ENCODE measurements at places on chromosomes 5 and 9.

- no peak for DNase-seq
Measured at GRCh38 chr5:98865690-98866089, 63.1 kb downstream of the CHD1 start.

- no peak for DNase-seq
Measured at GRCh38 chr5:177396807-177397206, 3.7 kb downstream of the PFN3 start.

- no peak for DNase-seq
Measured at GRCh38 chr5:143001764-143002351, 231.7 kb downstream of the ARHGAP26 start.

- DNase-seq, result no peak
Measured at GRCh38 chr9:22454016-22454415, 7.4 kb downstream of the DMRTA1 start.

GRCh38 chr9:132646726-132647125, 23.1 kb downstream of the DDX31 start:
- no peak for DNase-seq

- no peak for DNase-seq
Measured at GRCh38 chr5:127840198-127840524, 137.0 kb downstream of the CCDC192 start.

- no peak for DNase-seq
Measured at GRCh38 chr9:15403155-15403554, 19.5 kb upstream of the SNAPC3 start.

DNA sequence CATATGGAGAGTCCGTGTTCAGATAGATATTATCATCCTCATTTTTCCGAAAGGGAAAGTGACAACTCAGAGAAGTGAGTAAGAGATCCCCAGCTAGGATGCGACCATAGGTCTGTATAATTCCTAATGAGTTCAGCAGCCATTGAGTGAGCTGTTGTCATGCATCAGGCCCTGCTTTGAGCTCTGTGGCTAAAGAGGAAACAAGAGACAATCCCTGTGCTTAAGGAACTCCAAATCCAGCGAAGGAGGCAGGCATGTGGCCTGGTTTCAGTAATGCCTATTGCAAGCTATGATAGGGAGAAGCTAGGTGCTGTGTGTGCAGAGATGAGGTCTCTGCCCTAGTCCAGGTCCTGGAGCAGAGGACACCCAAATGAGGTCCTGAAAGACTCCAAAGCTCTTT, 192.8 kb downstream of the ACTL7B start:
- DNase-seq, result no peak

DNA sequence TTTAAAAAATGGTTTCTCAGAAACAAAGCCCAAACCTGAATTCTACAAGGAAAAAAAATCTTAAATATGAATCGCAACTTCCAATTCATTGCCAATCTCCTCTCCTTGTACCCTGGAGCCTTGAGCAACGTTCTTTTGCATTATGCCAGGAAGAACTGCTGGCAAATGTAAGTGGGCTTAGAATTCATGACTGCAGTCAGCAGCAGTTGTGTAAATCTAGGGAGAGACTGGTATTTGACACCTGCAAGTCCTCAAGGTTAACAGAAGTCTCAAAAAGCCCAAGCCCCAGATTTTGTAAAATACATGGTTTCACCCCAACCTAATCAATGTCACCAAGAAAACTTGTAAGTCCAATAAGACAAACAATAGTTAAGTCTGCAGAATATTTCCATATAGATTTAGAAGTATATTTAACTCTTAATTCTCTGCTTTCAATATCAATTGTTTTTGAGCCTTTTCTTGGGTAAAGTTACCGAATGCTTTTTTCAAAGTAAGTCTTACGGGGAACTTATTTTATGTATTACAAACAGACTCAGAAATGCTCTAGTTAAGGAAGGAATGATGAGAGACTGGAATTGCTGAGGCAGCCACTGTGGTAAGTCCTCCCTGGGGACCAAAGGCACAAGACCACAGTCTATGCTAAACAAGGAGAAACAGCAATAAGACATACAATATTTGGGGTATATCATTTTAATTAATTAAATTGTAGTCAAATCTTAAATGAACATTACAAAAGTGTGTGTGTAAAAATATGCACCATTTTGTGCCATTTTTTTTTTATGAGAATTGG, 31.3 kb downstream of the ELL2 start:
- no peak for DNase-seq

- no peak for DNase-seq
Measured at GRCh38 chr9:128523199-128523925, 18.8 kb downstream of the GLE1 start.

DNA sequence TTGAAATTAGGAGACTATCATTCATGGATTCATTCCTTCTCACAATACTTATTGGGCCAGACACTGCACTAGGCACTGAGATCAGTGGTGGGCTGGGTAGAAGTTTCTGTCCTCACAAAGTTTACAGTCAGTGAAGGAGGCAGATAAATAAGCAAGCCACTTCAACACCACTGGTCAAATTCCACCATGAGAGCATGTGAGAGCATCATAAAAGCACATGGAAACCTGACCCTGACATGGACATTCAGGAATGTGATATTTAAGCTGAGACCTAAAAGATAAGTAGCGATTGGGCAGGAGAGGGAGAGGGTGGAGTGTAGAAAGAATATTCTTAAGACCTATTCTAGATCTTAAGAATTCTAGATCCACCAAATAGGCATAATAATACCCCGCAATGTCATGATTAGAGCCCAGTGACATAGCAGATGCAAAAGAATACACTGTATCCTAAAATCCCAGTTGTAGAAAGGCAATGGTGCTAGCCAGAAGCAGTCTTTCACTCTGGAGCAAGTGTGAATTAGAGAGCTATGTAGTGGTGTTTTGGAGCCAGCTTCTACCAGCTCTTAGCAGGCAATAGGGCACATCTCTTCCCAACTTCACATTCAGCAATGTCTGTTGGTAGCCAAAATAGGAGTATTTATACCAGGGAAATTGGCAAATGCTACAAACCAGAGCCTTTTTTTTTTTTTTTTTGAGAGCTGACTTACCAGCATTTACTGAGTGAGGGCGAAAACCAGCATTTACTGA, 46.4 kb downstream of the SH3RF2 start:
- no peak for DNase-seq

GRCh38 chr5:176817369-176817840, 7.0 kb downstream of the UNC5A start:
- DNase-seq, result no peak

GRCh38 chr5:83000922-83001321, 76.3 kb downstream of the TMEM167A start:
- DNase-seq, result no peak

GRCh38 chr9:93974151-93974550, 19.0 kb upstream of the BARX1 start:
- DNase-seq, result no peak

GRCh38 chr9:131337131-131337848, 47.8 kb downstream of the PLPP7 start:
- DNase-seq, result no peak

DNA sequence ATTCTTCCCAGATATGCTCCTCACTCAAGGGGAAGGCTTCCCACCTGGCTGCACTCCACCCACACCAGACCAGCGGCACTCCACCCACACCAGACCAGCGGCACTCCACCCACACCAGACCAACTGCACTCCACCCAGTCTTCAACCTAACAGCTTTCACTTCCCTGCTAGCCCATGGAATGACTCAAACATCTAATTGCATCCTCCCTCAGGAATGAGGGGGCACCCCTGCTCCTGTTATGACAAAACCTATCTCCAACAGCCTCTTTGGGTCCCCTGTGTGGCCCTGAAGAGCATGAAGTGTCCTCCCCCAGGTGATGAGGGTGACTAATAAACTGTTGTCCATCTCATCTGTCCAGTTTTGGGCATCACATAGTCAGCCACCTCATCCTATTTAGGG, 556.6 kb upstream of the TUSC1 start:
- DNase-seq, result no peak

DNA sequence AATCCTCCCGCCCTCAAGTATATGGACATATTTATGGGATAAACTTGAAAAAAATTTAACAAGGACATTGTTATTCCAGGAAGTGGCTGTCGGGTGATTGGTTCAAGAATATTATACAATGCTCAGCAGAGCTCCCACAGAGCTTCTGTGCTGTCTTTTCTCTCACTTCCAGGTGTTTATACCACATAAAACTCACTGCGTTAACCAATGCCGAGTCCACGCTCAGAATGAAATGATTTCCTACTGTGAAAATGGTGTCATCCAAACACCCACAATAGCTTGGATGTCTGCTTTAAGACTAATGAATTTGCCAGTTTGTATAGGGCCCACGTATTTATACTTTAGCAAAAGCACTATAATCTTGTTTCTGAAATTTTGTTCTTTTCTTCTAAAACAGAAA, 368.2 kb downstream of the NDUFS4 start:
- DNase-seq, result no peak

DNA sequence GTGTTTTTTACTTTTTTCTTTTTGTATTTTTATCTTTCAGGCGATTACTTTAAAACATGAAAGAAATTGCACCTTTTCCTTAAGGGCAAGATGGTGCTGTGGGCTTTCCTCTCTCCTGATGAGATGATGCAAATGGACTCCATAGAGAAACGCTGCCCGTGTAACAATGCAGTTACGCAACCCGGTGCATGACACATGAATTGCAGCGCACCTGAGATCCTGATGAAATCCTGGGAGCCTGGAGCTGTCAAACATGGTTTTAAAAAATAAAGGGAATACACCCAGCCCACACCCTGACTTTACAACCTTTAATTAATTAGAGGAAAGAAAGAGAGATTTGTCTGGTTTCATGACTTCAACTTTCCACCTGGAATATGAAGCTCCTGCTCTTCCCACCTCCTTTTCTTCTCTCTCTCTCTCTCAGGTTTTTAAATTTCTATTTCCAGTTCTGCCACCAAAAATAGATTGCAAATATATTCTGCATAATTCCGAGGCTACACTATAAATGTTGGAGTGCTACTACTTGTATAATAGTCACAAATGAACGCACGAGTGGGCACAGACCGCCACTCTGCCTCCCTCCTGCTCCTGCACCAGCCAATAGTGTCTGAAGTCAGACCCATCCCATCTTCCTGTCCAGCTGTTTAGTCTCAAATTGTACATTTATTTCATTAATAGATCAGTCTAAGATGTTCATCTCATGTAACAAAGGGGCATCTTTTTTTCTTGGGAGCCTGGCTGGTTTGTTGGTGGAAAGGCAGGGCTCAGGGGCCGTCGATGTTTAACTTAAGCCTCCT, 179.1 kb downstream of the AUH start:
- DNase-seq, result no peak

DNA sequence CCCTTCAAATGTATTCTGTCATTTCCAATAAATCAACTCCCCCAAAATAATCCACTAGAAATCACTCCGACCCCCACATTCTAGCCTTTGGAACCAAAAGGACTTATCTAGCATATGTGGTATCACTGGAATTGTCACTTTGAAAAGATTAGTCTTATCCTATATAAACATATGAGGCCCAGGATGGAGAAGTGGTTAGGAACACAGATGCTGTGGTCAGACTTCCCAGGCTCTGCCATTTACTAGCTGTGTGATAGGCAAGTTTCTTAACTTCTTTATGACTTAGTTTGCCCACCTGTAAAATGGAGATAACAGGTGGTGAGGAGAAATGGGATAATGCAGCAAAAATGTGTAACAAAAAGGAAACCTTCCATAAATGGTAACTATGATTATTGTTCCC, 62.0 kb upstream of the GLRX start:
- DNase-seq, result no peak

DNA sequence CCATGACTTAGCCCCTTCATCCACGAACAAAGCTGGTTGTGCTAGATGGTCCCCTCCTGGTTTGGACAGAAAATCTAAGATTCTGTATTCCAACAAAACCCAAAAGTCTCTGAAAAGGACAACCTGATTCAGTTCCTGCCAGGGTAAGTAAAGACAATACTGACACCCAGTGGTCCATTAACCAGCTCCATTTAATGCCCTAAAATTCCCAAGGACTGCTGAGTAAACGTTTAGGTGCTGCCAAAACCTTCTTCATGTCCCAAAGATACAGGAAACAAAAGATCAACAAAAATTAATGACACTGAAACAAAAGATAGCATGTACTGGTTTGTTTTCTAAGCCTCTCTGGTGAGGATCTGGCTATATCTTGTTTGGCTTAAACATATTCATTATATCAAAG, 25.3 kb upstream of the PPP1R2B start:
- DNase-seq, result no peak

GRCh38 chr9:19320495-19320894, 59.5 kb downstream of the RPS6 start:
- DNase-seq, result no peak

DNA sequence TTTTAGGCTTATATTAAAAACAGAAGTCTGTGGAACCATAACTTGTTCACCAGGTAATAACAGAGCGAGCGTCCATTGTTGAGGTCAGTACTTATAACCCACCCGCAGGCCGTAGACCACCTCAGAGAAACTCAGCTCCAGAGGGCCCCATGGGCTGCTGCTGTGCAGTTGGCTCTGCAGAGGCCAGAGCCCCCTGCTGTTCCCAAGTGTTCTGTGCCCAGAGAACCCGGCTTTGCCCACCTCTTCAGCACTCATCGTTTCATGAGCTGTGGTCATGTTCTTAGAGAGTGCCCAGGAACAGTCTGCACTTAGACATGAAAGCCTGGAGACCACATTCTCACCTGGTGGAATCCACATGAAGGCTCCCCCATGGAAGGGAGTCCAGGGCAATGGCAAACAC, 50.4 kb upstream of the SLC2A8 start:
- no peak for DNase-seq
